ENCODE measurements at places on chromosomes 7 and 10. TPM values are rescaled to one million over a fixed set of nuclear protein-coding genes. Genes with fewer than 3 reads are reported as not detected.

GRCh38 chr7:142759433-142759832, 10.2 kb downstream of the PRSS1 start:
- H3K36me3 ChIP-seq, result no peaks in the 10 kb centered on the region
- no peak for DNase-seq
- no peaks in the 10 kb centered on the region for H3K27me3 ChIP-seq
- H3K4me3 ChIP-seq, result no peak overlapping the region
- no peak overlapping the region for H3K27ac ChIP-seq

DNA sequence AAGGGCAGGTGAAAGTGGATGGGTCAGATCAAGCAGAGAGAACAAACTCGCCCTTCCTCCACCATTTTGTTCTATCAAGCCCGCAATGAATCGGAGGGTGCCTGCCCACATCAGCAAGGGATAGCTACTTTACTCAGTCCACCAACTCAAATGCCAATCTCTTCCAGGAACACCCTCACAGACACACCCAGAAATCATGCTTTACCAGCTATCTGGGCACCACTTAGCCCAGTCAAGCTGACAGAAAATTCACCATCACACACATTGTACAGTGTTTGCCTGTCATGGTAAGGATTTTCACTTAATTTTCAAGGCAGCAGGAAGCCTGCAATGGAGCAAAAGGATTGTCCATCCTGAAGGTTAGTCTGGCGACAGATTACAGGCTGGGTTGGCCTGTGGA, 75.2 kb downstream of the FAM107B start:
- no peaks in the 10 kb centered on the region for H3K36me3 ChIP-seq
- no peak for DNase-seq
- no peak overlapping the region for H3K27ac ChIP-seq
- no peaks in the 10 kb centered on the region for H3K27me3 ChIP-seq
- H3K4me1 ChIP-seq, result no peaks in the 10 kb centered on the region

DNA sequence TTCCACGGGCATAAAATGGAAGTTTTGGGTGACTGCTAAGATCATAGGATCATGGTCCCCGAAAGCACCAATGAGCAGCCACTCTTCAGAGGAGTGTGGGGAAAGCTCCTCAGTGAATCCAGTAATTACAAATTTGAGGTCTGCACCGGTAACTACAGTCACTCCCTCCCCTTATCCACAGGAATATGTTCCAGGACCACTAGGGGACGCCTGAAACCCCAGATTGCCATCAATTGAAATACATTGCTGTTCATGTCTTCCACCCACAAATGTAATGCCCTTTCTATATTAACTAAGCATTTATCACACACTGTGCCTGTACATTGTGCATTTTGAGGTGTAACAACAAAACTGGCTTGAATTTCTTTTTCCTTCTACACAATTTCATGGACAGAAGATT, 447.9 kb upstream of the PFKP start:
- no peaks in the 10 kb centered on the region for H3K4me1 ChIP-seq
- H3K36me3 ChIP-seq, result no peaks in the 10 kb centered on the region
- no peak overlapping the region for H3K27ac ChIP-seq
- no peak for DNase-seq
- H3K4me3 ChIP-seq, result no peak overlapping the region
- no peaks in the 10 kb centered on the region for H3K27me3 ChIP-seq

GRCh38 chr10:73756183-73756582, 12.0 kb downstream of the SEC24C start:
- no peaks in the 10 kb centered on the region for H3K27me3 ChIP-seq
- no peak for DNase-seq
- peaks cover 13% of the 10 kb centered on the region for H3K36me3 ChIP-seq

DNA sequence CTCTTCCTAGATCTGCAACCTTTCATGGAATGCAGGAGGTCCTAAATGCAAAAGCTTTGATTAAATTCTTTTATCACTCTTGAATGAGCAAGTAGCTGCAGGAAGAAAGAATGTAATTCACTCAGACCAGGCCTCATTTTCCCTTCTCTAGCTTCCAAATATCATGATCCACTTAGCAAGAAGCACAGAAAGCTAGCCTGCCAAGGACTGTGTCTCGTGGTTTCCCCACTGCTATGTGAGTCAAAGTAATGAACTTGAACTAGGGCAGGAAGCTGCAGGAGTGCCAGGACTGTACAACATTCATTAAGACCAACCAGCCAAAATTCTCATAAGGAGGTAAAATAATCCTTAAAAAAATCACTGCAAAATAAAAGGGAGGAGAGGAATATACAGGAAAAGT, 379.2 kb downstream of the CALN1 start:
- no peaks in the 10 kb centered on the region for H3K36me3 ChIP-seq
- no peaks in the 10 kb centered on the region for H3K4me1 ChIP-seq
- no peaks in the 10 kb centered on the region for H3K27me3 ChIP-seq
- DNase-seq, result no peak
- no peak overlapping the region for H3K4me3 ChIP-seq

- peak overlapping the region; percentile 32 for H3K4me3 ChIP-seq
- H3K36me3 ChIP-seq, result no peaks in the 10 kb centered on the region
- DNase-seq, result no peak
These were observed 612 bp downstream of the KCP start for GRCh38 chr7:128909625-128910568.

WEE2 gene
- not detected for total RNA-seq

UFSP1 gene
- 6.7 TPM for total RNA-seq

RELN gene
- total RNA-seq, result 0.43 TPM

DNA sequence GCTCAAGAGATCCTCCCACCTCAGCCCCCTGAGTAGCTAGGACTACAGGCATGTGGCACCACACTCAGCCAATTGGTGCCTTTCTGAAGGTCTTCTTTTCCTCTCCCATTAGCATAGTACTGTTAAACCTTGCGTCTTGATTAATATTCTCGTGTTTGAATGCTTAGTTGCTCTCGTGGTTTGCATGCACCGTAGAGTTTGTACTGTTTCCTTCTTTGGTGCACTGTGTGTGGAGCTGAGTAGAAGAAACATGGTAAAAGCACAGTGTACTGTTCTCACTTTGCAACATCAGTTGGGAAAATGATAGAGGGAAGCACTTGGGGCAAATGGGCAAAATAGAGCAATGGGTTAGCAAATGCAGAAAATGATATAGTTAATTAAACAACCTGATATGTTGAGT, 27.6 kb upstream of the RPA3 start:
- H3K27ac ChIP-seq, result no peak overlapping the region
- H3K36me3 ChIP-seq, result no peaks in the 10 kb centered on the region
- H3K27me3 ChIP-seq, result no peaks in the 10 kb centered on the region
- H3K4me3 ChIP-seq, result no peak overlapping the region

PLEKHS1 gene
- not detected for total RNA-seq

DNA sequence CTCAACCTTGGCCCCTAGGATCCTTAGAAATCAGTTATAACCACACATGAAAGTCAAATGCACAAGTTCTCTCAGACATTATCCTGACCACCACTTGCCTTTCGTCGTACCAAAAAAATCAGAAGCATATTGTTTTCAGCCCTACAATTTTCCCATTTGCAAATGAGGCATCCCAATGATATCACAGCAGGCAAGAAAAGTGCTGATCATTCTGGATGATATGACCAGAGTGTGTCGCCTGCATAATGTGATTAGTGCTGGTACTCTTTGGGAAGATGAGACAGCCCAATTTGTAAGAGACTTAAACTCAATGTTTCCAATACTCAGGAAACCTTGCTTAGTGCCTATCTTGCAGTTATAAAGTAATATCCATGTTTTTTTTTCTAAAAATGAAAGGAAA, 168.0 kb downstream of the SORCS1 start:
- H3K36me3 ChIP-seq, result no peaks in the 10 kb centered on the region
- H3K4me1 ChIP-seq, result no peaks in the 10 kb centered on the region
- H3K4me3 ChIP-seq, result no peak overlapping the region
- H3K27me3 ChIP-seq, result no peaks in the 10 kb centered on the region
- H3K27ac ChIP-seq, result no peak overlapping the region
- no peak for DNase-seq

SGCE gene
- 8.8 TPM for total RNA-seq

GRCh38 chr7:36155811-36156361, 2.8 kb downstream of the EEPD1 start:
- H3K27ac ChIP-seq, result peak overlapping the region; percentile 95
- peak overlapping the region; percentile 93 for H3K4me3 ChIP-seq
- peak; percentile 89 for DNase-seq
- H3K27me3 ChIP-seq, result no peaks in the 10 kb centered on the region
- H3K4me1 ChIP-seq, result peaks cover 70% of the 10 kb centered on the region

PTPRN2 gene
- 0.47 TPM for total RNA-seq

DNA sequence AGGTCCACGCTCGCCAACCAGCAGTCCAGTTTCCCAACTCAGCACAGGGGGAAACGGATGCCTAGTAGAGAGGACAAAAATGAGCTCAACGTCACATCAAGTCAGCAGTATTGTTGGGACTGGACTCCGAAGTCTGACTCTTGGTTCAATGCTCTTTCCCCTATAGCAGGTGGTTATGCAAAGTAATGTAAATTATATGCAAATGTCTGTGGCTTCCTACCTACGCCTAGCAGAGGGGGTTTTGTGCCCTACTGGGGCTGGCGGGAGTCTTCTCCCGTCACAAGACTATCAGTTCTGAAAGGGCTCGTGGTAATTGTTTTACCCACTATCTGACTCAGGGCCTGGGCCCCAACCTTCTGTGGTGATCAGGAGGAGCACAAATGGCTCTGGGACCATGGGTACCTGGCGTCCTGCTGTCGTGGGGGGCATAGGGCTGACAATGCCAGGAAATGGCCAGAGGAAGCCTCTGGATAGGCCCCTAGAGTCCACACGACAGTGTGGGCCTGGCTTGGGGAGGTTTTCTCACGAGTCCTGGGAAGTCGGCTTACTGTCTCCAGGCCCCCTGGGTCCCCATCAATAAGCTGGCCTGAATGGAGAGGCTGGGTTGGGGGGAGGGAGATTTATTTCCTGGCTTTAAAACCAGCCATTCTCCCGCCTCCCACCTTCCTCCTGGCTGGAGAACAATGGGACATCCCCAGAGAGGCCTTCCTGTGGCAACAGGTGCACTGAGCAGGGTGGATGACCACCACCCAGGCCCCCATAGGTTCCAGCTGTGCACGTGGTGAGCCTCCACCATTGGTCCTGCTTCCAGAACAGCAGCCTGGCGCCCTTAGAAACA, 41.8 kb downstream of the UNC5B start:
- no peak overlapping the region for H3K27ac ChIP-seq
- H3K4me3 ChIP-seq, result no peak overlapping the region
- H3K4me1 ChIP-seq, result peaks cover 15% of the 10 kb centered on the region
- H3K36me3 ChIP-seq, result no peaks in the 10 kb centered on the region

GRCh38 chr10:118506671-118507590, 88.5 kb downstream of the PRLHR start:
- no peak overlapping the region for H3K27ac ChIP-seq
- no peak for DNase-seq
- H3K4me1 ChIP-seq, result no peaks in the 10 kb centered on the region
- H3K4me3 ChIP-seq, result no peak overlapping the region
- H3K27me3 ChIP-seq, result no peaks in the 10 kb centered on the region

DNA sequence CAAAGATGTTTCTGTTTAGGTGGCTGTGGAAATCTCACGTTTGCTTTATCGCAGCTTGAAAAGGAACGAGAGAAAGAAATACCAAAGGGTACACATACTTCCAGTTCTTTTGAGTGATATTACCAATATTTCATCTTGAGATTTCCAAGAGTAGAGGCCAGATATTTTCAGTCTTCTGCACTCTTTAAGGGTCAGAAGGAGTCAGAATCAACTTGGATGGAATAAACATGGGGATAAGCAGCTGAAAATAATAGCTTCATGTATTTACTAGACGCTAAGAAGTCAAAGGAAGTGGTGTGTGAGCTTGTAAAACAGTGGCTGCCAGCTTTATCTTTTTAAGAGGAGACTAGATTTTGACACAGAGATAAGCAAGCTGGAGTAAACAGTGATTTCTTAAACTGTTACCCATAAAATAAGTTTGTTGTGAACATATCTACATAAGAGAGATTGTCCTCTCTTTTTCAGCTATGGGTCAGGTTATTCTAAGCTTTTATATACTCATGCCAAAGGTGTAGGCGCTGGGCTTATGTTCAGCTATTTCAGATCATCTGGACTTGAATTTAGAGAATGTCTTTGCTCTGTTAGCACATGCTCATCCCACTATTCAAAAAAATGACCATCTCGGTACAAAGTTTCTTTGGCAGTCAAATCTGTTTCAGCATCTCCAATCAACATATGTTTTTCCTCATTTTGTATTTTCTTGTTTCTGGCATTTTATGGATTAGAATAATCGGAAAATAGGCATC, 170.8 kb upstream of the TCF7L2 start:
- no peaks in the 10 kb centered on the region for H3K27me3 ChIP-seq
- peaks cover 12% of the 10 kb centered on the region for H3K4me1 ChIP-seq
- H3K4me3 ChIP-seq, result no peak overlapping the region
- no peaks in the 10 kb centered on the region for H3K36me3 ChIP-seq
- no peak overlapping the region for H3K27ac ChIP-seq
- no peak for DNase-seq

PTN gene
- total RNA-seq, result 1.2 TPM

DNA sequence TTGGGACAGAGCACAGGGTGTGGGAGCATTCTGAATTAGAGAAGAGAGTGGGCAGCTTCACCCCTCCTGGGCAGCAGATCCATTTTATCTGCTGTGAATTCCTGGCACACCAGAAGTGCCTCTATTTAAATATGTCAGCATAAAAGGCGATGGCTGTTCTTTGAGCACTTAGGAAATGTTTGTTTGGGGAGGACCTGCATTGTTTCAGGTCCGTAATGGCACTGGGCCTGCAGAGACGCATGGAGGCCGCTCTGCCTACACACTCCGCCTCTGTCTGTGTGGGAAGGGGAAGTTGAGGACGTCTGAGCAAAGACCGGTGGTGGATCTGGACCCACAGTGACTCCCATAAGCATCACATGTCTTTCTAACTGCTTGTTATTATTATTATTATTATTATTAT, 253.2 kb downstream of the CAMK1D start:
- no peaks in the 10 kb centered on the region for H3K36me3 ChIP-seq
- no peaks in the 10 kb centered on the region for H3K4me1 ChIP-seq

- DNase-seq, result no peak
- no peaks in the 10 kb centered on the region for H3K36me3 ChIP-seq
- H3K27ac ChIP-seq, result no peak overlapping the region
These were observed 47.7 kb downstream of the EMX2 start for GRCh38 chr10:117590101-117590875.

- no peak overlapping the region for H3K4me3 ChIP-seq
- no peak for DNase-seq
- no peaks in the 10 kb centered on the region for H3K4me1 ChIP-seq
- H3K27me3 ChIP-seq, result no peaks in the 10 kb centered on the region
These were observed 205.4 kb downstream of the FANK1 start for GRCh38 chr10:126101736-126102135.

DNA sequence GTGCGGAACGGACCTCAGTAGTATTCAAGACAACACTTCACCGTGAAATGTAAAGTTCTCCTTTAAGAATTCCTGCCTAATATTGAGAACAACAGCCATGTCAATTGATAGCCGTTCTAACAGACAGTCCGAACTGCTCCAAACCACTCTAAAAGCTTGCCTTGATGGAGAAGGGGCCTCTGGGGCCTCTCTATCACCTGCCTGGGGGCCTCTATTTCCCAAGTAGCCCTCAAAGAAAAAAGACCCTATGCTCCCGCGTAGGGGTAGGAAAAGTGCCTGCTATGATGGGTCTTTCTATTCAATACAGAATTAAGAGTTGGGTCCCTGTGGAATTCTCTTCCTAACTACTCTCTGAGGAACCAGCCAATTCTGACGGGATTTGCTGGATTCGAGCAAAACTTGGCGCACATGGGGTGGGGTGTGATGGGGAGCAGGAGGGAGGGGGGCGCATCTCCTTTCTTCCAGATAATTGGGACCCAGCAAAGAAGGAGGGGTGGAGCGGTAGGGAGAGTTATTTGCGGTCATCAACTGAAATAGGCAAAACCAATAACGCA, 8.3 kb upstream of the DLX6 start:
- no peak overlapping the region for H3K4me3 ChIP-seq
- H3K27ac ChIP-seq, result no peak overlapping the region
- H3K4me1 ChIP-seq, result peaks cover 3% of the 10 kb centered on the region
- DNase-seq, result no peak

PIP gene
- not detected for total RNA-seq

SLC16A12 gene
- total RNA-seq, result 1.9 TPM
